ENCODE measurements at places on chromosomes 1 and 21.
A peak's percentile ranks its signal among the peaks of the same experiment; 100 is the strongest.

DNA sequence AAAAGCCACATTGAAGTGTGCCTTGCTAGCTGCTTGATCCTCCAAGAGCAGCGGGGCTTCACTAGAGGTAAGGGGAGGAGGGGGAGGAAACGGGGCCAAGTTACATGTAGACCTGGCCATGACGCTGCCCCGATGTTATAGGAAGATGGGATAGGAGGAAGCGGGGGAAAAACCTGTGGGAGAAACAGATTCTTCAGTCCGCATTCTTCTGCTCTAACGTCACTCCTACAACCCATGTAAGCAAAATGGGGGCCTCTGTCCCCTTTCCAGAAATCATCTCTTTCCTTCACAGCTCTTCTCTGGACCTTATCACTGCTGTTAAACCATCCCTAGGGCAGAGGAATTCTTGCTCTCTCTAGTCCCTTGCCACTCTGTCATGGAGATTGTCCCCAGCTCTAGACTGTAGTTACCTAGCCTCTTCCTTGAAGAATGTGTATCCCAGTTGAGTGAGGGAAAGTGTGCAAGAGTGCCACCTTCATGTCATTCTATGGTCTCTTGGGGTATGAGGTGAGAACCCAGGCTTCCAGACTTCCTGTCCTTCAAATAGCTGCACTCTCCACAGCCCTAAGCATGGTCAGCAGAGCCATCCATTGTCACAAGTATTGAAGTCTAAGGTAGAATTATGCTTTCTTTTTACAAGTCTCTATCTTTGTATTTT lies 11.4 kb downstream of the PLEKHO1 start:
- DNase-seq = peak; percentile 23

GRCh38 chr1:1671365-1672119 lies 12.7 kb upstream of the CDK11B start:
- no peak for DNase-seq

- DNase-seq = no peak
These were observed 71.7 kb downstream of the CD46 start for GRCh38 chr1:207823531-207823879.

DNA sequence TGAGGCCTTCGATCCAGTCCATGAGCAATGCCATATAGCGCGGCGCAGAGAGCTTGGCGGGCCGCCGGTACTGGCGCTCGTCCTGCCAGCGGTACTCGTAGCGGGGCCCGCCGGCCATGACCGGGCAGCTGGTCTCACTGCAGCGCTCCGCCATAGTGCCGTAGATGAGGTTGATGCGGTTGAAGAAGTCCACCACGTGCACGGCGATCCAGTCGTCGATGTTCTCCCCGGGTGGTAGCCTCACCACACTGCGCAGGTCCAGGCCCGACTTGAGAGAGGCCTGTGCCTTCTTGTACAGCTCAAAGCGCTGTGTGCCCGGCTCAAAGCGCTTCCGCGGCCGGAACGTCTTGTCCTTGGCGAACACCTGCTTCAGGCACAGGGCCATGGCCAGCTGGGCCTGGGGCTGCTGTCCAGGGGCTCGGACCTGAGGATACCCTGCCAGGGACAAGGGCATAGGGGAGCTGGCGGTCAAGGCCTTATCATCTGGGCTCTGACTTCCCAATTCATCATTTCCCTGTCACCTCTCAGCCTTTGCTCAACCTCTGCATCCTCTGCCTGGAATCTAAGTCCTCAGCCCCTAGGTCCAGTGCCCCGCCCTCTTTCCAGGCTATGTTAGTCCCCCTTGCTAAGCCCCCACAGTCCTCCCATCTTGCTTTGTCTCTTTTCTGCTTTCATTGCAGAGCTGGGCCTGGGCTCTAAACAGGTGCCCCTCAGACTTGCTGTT lies 3.5 kb downstream of the MOB3C start:
- DNase-seq = no peak

- DNase-seq = peak; percentile 81
These were observed 26.2 kb downstream of the DMAP1 start for GRCh38 chr1:44239331-44239960.

Data from EL (cell line).